Thoracic aorta (tissue), 2 donors: ENCODE measurements at places on chromosomes 1 and 21.

DNA sequence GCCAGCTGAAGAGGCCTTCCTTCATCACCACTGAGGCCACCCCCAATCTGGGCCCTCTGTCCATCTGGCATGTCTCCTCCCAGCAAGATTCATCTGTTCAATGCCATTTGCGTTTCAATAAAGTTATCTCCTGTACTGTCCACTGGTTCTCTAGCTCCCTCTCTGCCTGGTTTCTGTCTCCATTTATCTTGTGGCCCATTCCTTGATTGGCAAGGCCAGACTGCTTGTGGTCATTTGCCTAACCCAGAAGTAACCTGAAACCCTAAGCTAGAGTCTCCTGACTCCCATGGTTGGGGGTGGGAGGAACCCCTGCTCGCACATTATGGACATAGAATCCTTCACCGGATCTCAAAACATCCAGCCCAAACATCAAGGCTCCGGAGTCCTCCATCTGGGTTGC, 2.1 kb upstream of the IPO9 start:
- peaks cover 10% of the 10 kb centered on the region for H3K36me3 ChIP-seq
- H3K4me3 ChIP-seq, result no peak overlapping the region
- H3K27ac ChIP-seq, result no peak overlapping the region
- H3K27me3 ChIP-seq, result no peaks in the 10 kb centered on the region
- DNase-seq, result no peak

GRCh38 chr1:121443001-121443540, 258.3 kb downstream of the SRGAP2C start:
- no peak overlapping the region for H3K4me3 ChIP-seq
- H3K27me3 ChIP-seq, result no peaks in the 10 kb centered on the region
- no peaks in the 10 kb centered on the region for H3K4me1 ChIP-seq
- no peaks in the 10 kb centered on the region for H3K36me3 ChIP-seq
- no peak for DNase-seq

GRCh38 chr1:99994496-99994895, 24.7 kb downstream of the SLC35A3 start:
- no peak overlapping the region for H3K27ac ChIP-seq
- H3K27me3 ChIP-seq, result no peaks in the 10 kb centered on the region
- no peaks in the 10 kb centered on the region for H3K36me3 ChIP-seq
- H3K4me1 ChIP-seq, result peaks cover 5% of the 10 kb centered on the region
- no peak for DNase-seq

DNA sequence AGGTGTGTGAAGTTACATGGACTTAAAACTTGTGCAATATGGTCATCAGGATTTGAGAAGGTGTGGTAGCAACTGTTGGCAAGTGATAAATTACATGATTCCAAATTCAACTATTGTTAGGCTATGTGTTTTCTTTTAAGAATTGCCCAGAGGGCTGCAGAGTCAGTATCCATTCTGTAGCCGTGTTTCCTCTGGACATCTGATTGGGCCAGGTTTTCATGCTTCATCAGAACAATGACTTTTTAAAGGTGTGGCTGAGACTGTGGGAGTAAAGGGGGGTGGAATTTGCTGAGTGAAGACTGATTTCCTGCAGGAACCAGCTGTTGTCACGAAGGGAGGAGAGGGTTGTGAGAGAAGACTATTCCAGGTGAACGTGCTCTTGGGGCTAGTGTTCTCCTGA, 1.7 kb upstream of the HRNR start:
- DNase-seq, result no peak
- H3K27me3 ChIP-seq, result no peaks in the 10 kb centered on the region
- H3K27ac ChIP-seq, result no peak overlapping the region
- H3K4me3 ChIP-seq, result no peak overlapping the region

DNA sequence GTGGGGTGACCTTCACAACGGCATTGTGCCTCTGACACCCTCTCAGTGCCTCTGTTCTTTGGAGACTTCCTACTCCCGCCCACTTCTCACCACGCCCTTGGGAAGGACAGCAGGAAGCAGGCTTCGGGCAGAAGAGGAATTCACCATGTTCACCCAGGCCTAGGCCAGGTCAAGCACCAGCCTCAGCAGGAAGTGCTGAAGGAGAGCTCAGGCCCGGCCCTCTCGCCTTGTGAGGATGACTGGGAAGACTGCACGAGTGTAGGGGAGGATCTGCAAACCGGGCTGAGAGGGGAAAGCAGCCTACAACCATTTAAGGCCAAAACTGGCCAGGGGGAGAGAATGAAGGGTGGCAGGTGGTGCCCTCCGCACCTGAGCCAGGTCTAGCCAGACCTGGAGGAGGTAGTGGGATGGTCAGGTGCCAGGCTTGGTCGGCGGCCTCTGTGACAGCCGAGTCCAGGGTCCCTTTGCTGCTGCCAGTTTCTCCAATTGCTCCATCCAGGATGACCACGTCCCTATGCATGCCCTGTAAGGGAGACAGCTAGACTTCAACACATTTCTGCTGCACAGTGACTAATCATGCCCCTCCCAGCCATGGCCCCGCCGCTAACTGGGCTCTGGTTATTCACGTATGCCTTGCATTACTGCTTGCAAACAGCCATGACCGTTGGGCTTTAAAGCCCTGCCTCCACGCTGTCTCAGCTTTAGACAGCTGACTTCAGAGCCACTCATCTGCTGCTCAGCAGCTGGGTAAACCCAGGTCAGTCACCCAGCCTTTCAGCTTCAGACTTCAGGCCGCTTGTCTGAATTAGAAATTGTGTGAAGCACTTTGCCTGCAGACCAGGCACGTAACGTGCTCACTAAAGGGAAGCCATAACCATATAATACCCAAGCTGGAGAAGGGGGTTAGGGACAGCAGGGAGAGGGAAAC, 8.9 kb downstream of the MRTO4 start:
- no peak for DNase-seq
- H3K4me1 ChIP-seq, result no peaks in the 10 kb centered on the region
